ENCODE measurements at places on chromosomes 4 and X. TPM values are rescaled to one million over a fixed set of nuclear protein-coding genes. Genes with fewer than 3 reads are reported as not detected.
A peak's percentile ranks its signal among the peaks of the same experiment; 100 is the strongest.

The MTCP1 gene
- total RNA-seq = 10.7 TPM

DNA sequence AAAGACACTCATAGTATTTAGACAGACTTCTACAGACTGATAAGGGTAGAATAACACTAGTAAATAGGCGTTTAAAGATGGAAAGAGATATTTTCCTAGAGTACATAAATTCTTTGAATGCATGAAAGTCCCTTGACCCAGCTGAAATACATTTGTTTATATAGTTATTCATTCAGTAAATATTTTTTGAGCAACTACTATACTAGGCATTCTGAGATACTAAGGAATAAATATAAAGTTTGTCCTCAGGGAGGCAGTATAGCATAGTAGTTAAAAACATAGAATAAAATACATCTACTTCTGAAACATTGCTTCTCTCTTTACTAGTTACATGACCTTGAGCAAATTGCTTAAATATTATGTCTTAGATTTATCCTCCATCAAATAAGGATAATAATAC lies 27.4 kb downstream of the HMGN5 start:
- no peak overlapping the region for H3K27ac ChIP-seq
- no peaks in the 10 kb centered on the region for H3K4me1 ChIP-seq
- no peak overlapping the region for H3K4me3 ChIP-seq
- no peaks in the 10 kb centered on the region for H3K27me3 ChIP-seq
- H3K36me3 ChIP-seq = no peaks in the 10 kb centered on the region

The BTC gene
- 4.5 TPM for total RNA-seq

DNA sequence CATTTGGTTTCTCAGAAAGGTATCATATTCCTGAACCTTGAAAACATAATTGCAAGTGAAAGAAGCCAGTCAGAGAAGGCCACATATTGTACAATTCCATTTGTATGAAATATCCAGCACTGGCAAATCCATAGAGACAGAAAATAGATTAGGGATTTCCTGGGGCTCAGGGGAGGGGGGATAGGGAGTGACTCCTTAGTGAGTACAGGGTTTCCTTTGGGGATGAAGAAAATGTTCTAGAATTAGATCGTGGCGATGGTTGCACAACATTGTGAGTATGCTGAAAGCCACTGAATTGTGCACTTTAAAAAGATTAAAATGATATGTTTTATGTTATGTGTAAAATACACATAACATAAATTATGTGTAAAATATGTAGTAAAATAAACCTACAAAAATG lies 10.3 kb downstream of the XPNPEP2 start:
- H3K27me3 ChIP-seq = no peaks in the 10 kb centered on the region
- no peak overlapping the region for H3K4me3 ChIP-seq
- DNase-seq = no peak
- H3K27ac ChIP-seq = no peak overlapping the region
- no peaks in the 10 kb centered on the region for H3K4me1 ChIP-seq

The CCDC158 gene
- not detected for total RNA-seq

- H3K36me3 ChIP-seq = no peaks in the 10 kb centered on the region
- no peak overlapping the region for H3K27ac ChIP-seq
- H3K27me3 ChIP-seq = no peaks in the 10 kb centered on the region
- no peaks in the 10 kb centered on the region for H3K4me1 ChIP-seq
These were observed 87.6 kb downstream of the TMEM131L start for GRCh38 chr4:153553819-153554170.

GRCh38 chrX:74492720-74493201 lies 71.5 kb downstream of the SLC16A2 start:
- DNase-seq = no peak
- H3K36me3 ChIP-seq = no peaks in the 10 kb centered on the region
- no peak overlapping the region for H3K27ac ChIP-seq
- H3K27me3 ChIP-seq = no peaks in the 10 kb centered on the region
- no peak overlapping the region for H3K4me3 ChIP-seq

The TMSB15B gene
- total RNA-seq = 0.39 TPM

The PHOX2B gene
- total RNA-seq = not detected

DNA sequence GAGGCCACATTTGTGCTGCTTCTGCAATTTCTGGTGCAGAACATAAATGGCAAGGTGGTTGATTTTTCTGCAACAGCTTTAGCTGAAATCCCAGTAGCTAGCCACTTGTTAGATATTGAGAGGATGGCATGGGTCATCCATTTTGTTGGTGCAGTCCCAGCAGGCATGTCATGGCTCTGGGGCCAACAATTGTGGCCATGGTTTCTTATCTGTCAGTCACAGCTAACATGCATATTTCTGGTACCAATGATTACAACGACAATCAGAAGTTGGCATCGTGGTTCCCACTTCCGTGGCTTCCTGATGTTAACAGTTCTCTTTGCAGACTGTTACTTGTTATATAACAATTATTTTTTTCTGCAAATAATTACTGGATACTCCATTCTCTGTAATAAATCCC lies 42.8 kb upstream of the PRKG2 start:
- no peaks in the 10 kb centered on the region for H3K27me3 ChIP-seq
- H3K4me3 ChIP-seq = no peak overlapping the region
- no peak overlapping the region for H3K27ac ChIP-seq
- no peaks in the 10 kb centered on the region for H3K36me3 ChIP-seq
- DNase-seq = no peak
- no peaks in the 10 kb centered on the region for H3K4me1 ChIP-seq

The ZNF711 gene
- total RNA-seq = 6.1 TPM

- no peak overlapping the region for H3K4me3 ChIP-seq
- no peaks in the 10 kb centered on the region for H3K36me3 ChIP-seq
- DNase-seq = peak; percentile 37
- no peaks in the 10 kb centered on the region for H3K27me3 ChIP-seq
These were observed 44.1 kb upstream of the SH3RF1 start for GRCh38 chr4:169314906-169315305.

GRCh38 chrX:1661048-1661921 lies 46.4 kb downstream of the ASMT start:
- DNase-seq = peak; percentile 60
- no peak overlapping the region for H3K4me3 ChIP-seq
- no peaks in the 10 kb centered on the region for H3K27me3 ChIP-seq
- H3K27ac ChIP-seq = no peak overlapping the region
- no peaks in the 10 kb centered on the region for H3K36me3 ChIP-seq

- H3K27ac ChIP-seq = no peak overlapping the region
- no peaks in the 10 kb centered on the region for H3K4me1 ChIP-seq
- H3K36me3 ChIP-seq = no peaks in the 10 kb centered on the region
- no peak for DNase-seq
These were observed 15.1 kb downstream of the RAPGEF2 start for GRCh38 chr4:159117968-159118367.

The IQCM gene
- total RNA-seq = 0.20 TPM

The CLNK gene
- total RNA-seq = not detected

The FAM47A gene
- total RNA-seq = not detected

The SHOX gene
- not detected for total RNA-seq

The PABPC1L2A gene
- not detected for total RNA-seq

The TLR10 gene
- 0.30 TPM for total RNA-seq

DNA sequence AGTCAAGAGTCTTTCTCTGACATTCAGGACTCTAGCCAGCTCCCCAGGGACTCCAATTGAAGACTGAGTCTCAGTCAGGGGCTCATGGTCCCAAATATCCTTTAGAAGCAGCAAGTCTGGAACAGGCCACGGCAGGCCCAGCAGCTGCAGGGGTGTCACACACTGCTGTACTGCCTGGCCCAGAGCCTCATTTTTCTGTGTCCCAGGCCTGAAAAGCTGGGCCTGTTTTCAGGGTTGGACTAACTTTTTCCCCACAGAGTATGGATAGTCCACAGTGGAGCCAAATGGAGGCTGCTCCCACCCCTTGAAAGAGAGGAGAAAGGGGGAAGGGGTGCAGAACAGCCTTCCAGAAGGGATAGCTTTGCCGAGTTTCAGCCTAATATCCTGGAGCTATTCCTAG lies 146.8 kb upstream of the NALF2 start:
- H3K27ac ChIP-seq = no peak overlapping the region
- H3K4me3 ChIP-seq = no peak overlapping the region
- peaks cover 2% of the 10 kb centered on the region for H3K4me1 ChIP-seq
- H3K27me3 ChIP-seq = no peaks in the 10 kb centered on the region

GRCh38 chr4:172125443-172125842 lies 312.2 kb downstream of the GALNTL6 start:
- H3K4me3 ChIP-seq = no peak overlapping the region
- H3K36me3 ChIP-seq = no peaks in the 10 kb centered on the region
- no peak overlapping the region for H3K27ac ChIP-seq

The RIBC1 gene
- 0.61 TPM for total RNA-seq

The KIF4A gene
- total RNA-seq = 40.3 TPM

GRCh38 chr4:3346146-3346545 lies 53.3 kb downstream of the RGS12 start:
- H3K4me1 ChIP-seq = no peaks in the 10 kb centered on the region
- no peaks in the 10 kb centered on the region for H3K36me3 ChIP-seq
- H3K27ac ChIP-seq = no peak overlapping the region

GRCh38 chr4:88823058-88823919 lies 125.7 kb upstream of the NAP1L5 start:
- H3K4me1 ChIP-seq = peaks cover 10% of the 10 kb centered on the region
- no peak overlapping the region for H3K27ac ChIP-seq
- H3K27me3 ChIP-seq = no peaks in the 10 kb centered on the region
- H3K36me3 ChIP-seq = no peaks in the 10 kb centered on the region
- peak overlapping the region; percentile 33 for H3K4me3 ChIP-seq

GRCh38 chr4:3316146-3316545 lies 23.3 kb downstream of the RGS12 start:
- no peak overlapping the region for H3K4me3 ChIP-seq
- DNase-seq = no peak
- no peak overlapping the region for H3K27ac ChIP-seq
- no peaks in the 10 kb centered on the region for H3K4me1 ChIP-seq
- no peaks in the 10 kb centered on the region for H3K27me3 ChIP-seq
- no peaks in the 10 kb centered on the region for H3K36me3 ChIP-seq

GRCh38 chrX:110156167-110156754 lies 153.3 kb downstream of the TMEM164 start:
- H3K36me3 ChIP-seq = no peaks in the 10 kb centered on the region
- H3K4me3 ChIP-seq = no peak overlapping the region
- no peaks in the 10 kb centered on the region for H3K27me3 ChIP-seq
- no peaks in the 10 kb centered on the region for H3K4me1 ChIP-seq
- H3K27ac ChIP-seq = no peak overlapping the region

The SHROOM2 gene
- 5.3 TPM for total RNA-seq
